ENCODE measurements at places on chromosomes 12 and 14.

GRCh38 chr14:90721619-90722305 lies 94.5 kb downstream of the TTC7B start:
- DNase-seq: no peak

DNA sequence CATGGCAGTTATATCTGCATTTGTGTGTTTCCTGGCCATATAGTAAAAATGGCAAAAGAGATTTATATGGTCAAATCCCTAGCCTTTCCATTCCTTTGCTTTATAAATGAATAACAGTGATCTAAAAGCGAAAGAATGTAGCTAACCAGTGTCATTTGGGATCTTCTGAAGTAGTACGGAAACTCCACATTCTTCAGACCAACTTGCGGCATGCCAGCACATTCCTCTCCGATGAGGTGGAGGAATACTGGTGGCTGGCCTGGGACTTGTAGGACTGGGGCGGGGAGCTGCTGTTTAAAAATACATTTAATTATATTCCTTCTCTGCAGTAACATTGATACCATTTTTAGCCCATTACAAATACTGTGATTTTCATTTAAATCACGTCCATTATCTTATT lies 85.3 kb downstream of the SAMD4A start:
- DNase-seq: no peak

GRCh38 chr14:75673345-75674035 lies 12.4 kb downstream of the TTLL5 start:
- no peak for DNase-seq

GRCh38 chr12:34333337-34333736 lies 311.0 kb downstream of the ALG10 start:
- DNase-seq: no peak

GRCh38 chr12:30519535-30519934 lies 176.1 kb downstream of the IPO8 start:
- no peak for DNase-seq

- no peak for DNase-seq
These were observed 2.8 kb upstream of the KCNK13 start for GRCh38 chr14:90058876-90059458.

DNA sequence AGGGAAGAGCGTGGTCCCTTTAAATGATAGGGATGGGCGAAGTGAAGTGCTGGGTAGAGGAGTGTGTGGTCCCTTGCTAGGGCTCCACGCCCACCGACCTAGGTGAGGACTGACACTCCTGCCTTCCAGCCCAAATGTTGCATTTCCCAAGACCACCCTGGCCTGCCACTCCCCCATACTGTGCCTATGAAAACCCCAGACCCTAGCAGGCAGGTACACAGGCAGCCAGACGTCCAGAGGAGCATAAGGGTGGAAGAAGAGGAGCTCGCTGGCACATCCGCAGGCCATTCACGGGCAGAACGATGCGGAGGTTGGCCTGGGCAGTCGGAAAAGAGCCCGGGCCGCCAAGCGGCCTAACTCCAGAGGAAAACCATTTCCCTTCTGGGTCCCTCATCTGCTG lies 817 bp upstream of the IPO8 start:
- DNase-seq: no peak

- no peak for DNase-seq
These were observed 87.7 kb downstream of the C12orf75 start for GRCh38 chr12:105418229-105418628.

- DNase-seq: no peak
These were observed 37.6 kb downstream of the SPTSSA start for GRCh38 chr14:34424488-34424887.

DNA sequence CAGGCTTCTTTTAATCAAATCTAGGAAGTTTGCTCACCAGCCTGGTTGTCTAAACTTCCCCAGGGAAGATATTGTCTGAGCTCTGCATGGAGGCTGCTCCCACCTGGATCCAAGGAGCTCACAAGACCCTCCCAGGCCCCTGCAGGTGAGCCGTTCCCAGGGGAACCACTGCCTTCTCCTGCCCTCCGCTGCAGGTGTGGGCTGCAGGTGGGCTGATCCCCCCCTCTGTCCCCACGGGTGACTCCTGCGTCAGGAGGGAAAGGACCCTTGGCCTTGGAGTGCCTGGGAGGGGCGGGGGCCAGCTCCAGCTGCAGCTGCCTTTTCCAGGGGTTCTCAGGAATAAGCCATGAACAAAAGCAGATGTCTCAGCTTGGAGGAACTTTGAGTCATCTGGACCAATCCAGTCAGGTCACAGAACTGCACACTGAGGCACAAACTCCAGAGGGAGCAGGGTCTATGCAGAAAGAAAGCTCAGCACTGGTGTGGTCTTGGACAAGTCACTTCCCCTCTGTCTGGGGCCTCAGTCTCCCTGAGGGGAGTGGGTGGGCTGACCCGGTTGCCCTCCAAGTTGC lies 246.6 kb upstream of the RTL1 start:
- no peak for DNase-seq

DNA sequence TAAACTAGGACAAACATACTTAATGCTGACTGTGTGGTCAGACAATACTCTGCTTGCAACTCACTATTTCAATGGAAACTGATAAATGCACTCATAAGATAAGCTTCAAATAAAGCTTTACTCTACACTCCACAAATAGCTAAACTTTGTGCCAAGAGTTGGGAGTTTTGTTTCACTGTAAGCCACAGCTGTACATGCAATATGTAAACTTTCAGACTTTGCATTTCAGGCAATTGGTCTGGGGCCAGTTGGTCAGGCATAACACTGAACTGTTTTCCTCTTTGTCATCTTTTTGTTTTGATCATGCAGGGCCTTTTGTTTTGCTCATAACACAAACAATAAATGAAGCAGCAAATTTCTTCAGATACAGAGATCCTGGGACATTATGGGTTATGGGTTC lies 426.2 kb downstream of the IPO8 start:
- no peak for DNase-seq

DNA sequence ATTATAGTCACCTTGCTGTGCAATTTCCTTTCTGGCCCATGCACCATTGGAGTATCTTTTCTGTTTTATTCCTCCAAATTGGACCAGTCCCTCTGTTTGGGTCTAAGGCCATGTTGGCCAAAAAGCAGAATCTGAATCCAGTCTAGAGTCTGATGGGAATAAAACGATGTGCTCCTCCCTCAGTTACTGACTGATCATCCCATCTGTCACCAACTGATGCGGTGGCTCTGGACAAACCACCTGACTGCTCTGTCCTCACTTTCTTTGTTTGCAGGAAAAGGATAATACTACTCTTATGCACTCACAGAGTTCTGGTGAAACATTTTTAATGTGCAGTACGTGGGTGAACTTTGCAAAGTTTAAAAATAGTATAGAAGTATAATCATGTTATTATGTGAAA lies 120.2 kb upstream of the HIF1A start:
- DNase-seq: no peak

- no peak for DNase-seq
These were observed 37.8 kb downstream of the MYO1H start for GRCh38 chr12:109385339-109386058.

GRCh38 chr14:104697317-104697703 lies 7.9 kb downstream of the INF2 start:
- DNase-seq: no peak

GRCh38 chr12:5796171-5796958 lies 148.7 kb downstream of the ANO2 start:
- DNase-seq: no peak

- DNase-seq: no peak
These were observed 250.1 kb downstream of the ADGRD1 start for GRCh38 chr12:131203666-131204415.
